ENCODE measurements at places on chromosomes 2 and 18. TPM values are rescaled to one million over a fixed set of nuclear protein-coding genes. Genes with fewer than 3 reads are reported as not detected.

DAPL1 gene
- not detected for total RNA-seq

C2orf15 gene
- total RNA-seq: not detected

CYP26B1 gene
- total RNA-seq: 0.37 TPM

REG1B gene
- total RNA-seq: not detected

CKAP2L gene
- total RNA-seq: 35.7 TPM

ITM2C gene
- total RNA-seq: 61.2 TPM

ATP8B1 gene
- total RNA-seq: 115 TPM

IL36A gene
- not detected for total RNA-seq

ERFE gene
- not detected for total RNA-seq

IL1A gene
- not detected for total RNA-seq

SLC23A3 gene
- 0.90 TPM for total RNA-seq

KRTCAP3 gene
- total RNA-seq: 0.78 TPM

ELAC1 gene
- total RNA-seq: 8.0 TPM

PDE11A gene
- 0.97 TPM for total RNA-seq

ASB18 gene
- not detected for total RNA-seq

EGR4 gene
- total RNA-seq: not detected

KCNG2 gene
- total RNA-seq: not detected

TMEM182 gene
- total RNA-seq: 2.8 TPM

DSC3 gene
- total RNA-seq: not detected

MRPL44 gene
- 26.6 TPM for total RNA-seq

AKAIN1 gene
- not detected for total RNA-seq

HAAO gene
- 0.30 TPM for total RNA-seq

EVX2 gene
- total RNA-seq: not detected

MATN3 gene
- 1.3 TPM for total RNA-seq

C2orf76 gene
- total RNA-seq: 8.7 TPM

MSGN1 gene
- not detected for total RNA-seq

CFAP221 gene
- total RNA-seq: not detected

UGT1A4 gene
- not detected for total RNA-seq

FEZ2 gene
- total RNA-seq: 123 TPM

MC5R gene
- not detected for total RNA-seq

YES1 gene
- total RNA-seq: 34.1 TPM

NFU1 gene
- 80.4 TPM for total RNA-seq

Data from HFFc6 (cell line).